Mucosa of gallbladder (tissue), 1 donor: ENCODE measurements at places on chromosomes 4 and X. TPM values are rescaled to one million over a fixed set of nuclear protein-coding genes. Genes with fewer than 3 reads are reported as not detected.

Gene VGLL1
- total RNA-seq = 0.78 TPM

Gene RPA4
- total RNA-seq = 0.98 TPM

Gene HSFX3
- not detected for total RNA-seq

Gene L1CAM
- total RNA-seq = 10.0 TPM

Gene MAGEB10
- not detected for total RNA-seq

Gene ADGRL3
- total RNA-seq = 3.5 TPM

Gene RTL5
- total RNA-seq = 6.8 TPM

Gene FRMD7
- total RNA-seq = 0.12 TPM

Gene PFKFB1
- total RNA-seq = 0.12 TPM

Gene SPATA4
- 0.29 TPM for total RNA-seq

Gene MAGEB1
- total RNA-seq = not detected

Gene MGAT4D
- not detected for total RNA-seq

Gene IBSP
- total RNA-seq = 2.1 TPM

Gene SEPTIN11
- 64.0 TPM for total RNA-seq

Gene TCEAL9
- 28.4 TPM for total RNA-seq

Gene TRO
- 11.1 TPM for total RNA-seq

Gene GBA3
- total RNA-seq = 29.4 TPM

Gene FAM9B
- not detected for total RNA-seq

Gene RNF150
- 20.5 TPM for total RNA-seq

Gene KIT
- 24.4 TPM for total RNA-seq

Gene CSAG1
- total RNA-seq = not detected
